ENCODE measurements at places on chromosomes 12 and 14. TPM values are rescaled to one million over a fixed set of nuclear protein-coding genes. Genes with fewer than 3 reads are reported as not detected.

MLF2 gene
- total RNA-seq = 172 TPM

- H3K27ac ChIP-seq = no peak overlapping the region
- H3K4me3 ChIP-seq = no peak overlapping the region
- peaks cover 66% of the 10 kb centered on the region for H3K27me3 ChIP-seq
- peaks cover 4% of the 10 kb centered on the region for H3K36me3 ChIP-seq
- peaks cover 9% of the 10 kb centered on the region for H3K4me1 ChIP-seq
- DNase-seq = no peak
Observed at GRCh38 chr12:114680604-114681069, 3.3 kb downstream of the TBX3 start.

DNA sequence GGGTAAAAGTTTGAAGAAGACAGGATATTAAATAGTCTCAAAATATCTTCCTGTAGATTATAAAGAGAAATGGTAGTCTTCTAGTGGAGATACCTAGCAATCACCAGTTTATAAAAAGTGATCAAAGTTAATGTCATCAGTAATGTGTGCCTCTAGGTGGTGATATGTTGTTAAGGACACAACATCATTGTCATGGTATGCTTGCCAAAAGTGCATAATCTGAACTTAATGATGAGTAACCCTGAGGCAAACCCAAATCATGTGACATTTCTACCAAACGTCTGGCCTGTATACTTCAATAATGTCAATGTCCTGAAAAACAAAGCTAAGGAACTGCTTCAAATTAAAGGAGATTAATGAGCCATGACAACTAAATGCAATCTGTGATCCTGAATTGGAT, 214.7 kb downstream of the PHLDA1 start:
- H3K4me1 ChIP-seq = peaks cover 8% of the 10 kb centered on the region
- H3K27ac ChIP-seq = no peak overlapping the region
- DNase-seq = no peak
- no peak overlapping the region for H3K4me3 ChIP-seq
- no peaks in the 10 kb centered on the region for H3K36me3 ChIP-seq

GRCh38 chr14:38238878-38239277, 17.0 kb downstream of the CLEC14A start:
- no peak overlapping the region for H3K27ac ChIP-seq
- peaks cover 2% of the 10 kb centered on the region for H3K27me3 ChIP-seq
- H3K4me3 ChIP-seq = no peak overlapping the region
- DNase-seq = no peak

DNA sequence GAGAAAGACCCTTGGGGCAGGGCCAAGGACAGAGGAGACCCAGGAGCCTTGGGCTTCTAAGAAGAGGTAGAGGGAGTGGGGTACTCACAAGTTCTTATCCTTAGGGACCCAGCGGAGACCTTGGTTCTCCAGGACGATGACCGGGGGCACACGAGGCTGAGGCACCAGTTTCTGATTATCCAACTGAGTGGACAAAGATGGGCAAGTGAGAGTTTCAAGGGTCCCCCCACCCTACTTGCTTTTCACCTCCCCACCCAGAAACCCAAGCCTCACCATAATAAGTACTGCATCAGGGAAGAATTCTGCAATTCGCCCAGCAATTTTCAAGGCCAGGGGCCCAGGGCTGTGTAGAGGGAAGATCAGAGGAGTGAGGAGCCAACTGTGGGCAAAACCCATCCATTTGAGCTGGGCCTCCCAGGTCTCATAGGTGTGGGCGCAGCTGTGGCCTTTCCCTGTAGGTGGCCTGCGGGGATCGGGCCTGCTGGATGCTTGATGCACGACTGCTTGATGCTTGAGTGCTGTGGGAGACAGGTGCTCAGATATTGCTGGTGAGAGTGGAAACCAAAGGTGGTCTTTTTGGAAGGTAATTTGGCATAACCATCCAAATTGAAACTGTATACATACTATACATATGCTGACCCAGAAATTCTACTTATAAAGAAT, 2.0 kb downstream of the EMC9 start:
- H3K36me3 ChIP-seq = peaks cover 65% of the 10 kb centered on the region
- H3K27ac ChIP-seq = peak overlapping the region; percentile 56
- H3K4me3 ChIP-seq = peak overlapping the region; percentile 91
- peaks cover 51% of the 10 kb centered on the region for H3K4me1 ChIP-seq
- no peak for DNase-seq
- H3K27me3 ChIP-seq = no peaks in the 10 kb centered on the region

DNA sequence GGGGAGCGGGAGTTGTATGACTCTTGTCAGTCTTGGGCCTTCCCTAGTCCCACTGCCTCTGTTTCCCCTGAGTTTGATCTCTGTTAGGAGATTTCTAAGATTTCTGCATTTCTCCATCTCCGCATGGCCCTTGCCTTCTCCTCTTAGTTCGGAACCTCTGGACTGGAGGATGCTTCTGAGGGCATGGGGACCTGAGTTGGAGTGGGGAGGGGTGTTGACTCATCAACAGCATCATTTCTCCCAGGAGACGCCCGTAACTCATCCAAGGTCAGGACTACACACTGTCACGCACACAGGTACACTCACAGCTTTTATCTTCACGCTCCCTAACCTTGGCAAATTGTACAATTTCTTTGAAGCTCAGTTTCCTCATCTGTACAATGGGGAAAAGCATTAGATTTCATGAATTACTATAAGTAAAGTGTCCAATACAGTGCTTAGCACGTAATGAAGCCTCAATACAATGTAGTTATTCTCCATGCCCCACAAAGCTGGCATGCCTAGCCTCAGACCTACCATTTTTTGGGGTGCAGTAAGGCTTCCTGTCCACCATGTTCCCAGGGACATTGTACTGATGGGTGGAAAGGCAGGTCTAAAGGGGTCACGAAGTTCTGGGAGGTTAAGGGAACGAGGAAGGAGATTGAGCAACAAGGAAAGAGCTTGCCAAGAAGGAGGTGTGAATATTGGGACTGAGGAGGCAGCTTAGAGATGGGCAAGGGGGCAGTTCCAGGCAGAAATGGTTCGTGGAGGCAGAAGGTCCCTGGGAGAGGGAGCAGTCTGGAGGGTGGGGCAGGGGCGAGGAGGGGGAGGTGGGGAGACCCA, 600 bp upstream of the LAG3 start:
- no peak for DNase-seq
- H3K27ac ChIP-seq = peak overlapping the region; percentile 90
- peaks cover 63% of the 10 kb centered on the region for H3K4me1 ChIP-seq
- peaks cover 75% of the 10 kb centered on the region for H3K36me3 ChIP-seq

NRXN3 gene
- 0.07 TPM for total RNA-seq

GRCh38 chr14:75295491-75296345, 17.1 kb downstream of the FOS start:
- peak overlapping the region; percentile 84 for H3K4me3 ChIP-seq
- peaks cover 24% of the 10 kb centered on the region for H3K4me1 ChIP-seq
- DNase-seq = peak; percentile 67
- H3K27ac ChIP-seq = peak overlapping the region; percentile 67

DNA sequence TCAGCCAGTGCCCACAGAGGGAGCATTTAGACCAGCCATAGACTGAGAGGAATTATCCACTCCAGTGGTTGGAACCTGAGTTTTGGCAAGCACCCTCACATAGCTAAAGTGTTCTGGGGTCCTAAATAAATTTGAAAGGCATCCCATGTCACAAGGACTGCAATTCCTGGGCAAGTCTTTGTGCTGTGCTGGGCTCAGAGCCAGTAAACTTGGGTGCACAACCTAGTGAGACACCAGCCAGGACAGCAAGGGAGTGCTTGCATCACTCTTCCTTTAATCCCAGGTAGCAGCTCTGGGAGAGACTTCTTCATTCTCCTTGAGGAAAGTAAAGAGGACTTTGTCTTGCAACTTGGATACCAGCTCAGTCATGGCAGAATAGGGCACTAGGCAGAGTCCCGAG, 142.0 kb upstream of the FSCB start:
- no peaks in the 10 kb centered on the region for H3K27me3 ChIP-seq
- DNase-seq = no peak
- H3K4me3 ChIP-seq = no peak overlapping the region
- H3K4me1 ChIP-seq = no peaks in the 10 kb centered on the region

- H3K4me1 ChIP-seq = no peaks in the 10 kb centered on the region
- no peak overlapping the region for H3K27ac ChIP-seq
- H3K27me3 ChIP-seq = peaks cover 4% of the 10 kb centered on the region
- DNase-seq = no peak
Observed at GRCh38 chr14:59691266-59691665, 114.7 kb upstream of the CCDC175 start.

GRCh38 chr12:75944097-75944904, 87.3 kb downstream of the PHLDA1 start:
- H3K36me3 ChIP-seq = peaks cover 4% of the 10 kb centered on the region
- H3K4me1 ChIP-seq = peaks cover 32% of the 10 kb centered on the region
- H3K27me3 ChIP-seq = no peaks in the 10 kb centered on the region
- peak overlapping the region; percentile 97 for H3K27ac ChIP-seq

DNA sequence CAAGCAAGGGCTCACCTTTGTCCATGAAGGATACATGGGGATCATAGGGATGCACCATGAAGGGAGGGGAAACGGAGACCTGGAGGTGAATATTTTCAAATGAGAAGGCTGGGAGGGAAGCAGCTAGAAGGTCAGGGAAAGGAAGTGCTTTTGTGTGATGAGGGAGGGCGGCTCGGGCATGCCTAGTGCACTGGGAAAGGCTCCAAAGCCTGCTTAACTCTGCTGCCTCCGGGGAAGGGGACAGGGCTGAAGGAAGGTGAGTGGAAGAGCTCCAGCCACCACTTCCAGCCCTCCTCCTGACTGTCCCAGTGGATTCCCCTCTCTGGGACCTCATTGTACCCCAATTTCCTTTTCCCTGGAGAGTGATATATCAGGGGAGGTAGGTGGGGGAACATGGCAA, 149.4 kb upstream of the PRMT8 start:
- H3K4me1 ChIP-seq = no peaks in the 10 kb centered on the region
- peaks cover 9% of the 10 kb centered on the region for H3K27me3 ChIP-seq
- H3K4me3 ChIP-seq = no peak overlapping the region
- H3K36me3 ChIP-seq = no peaks in the 10 kb centered on the region
- no peak for DNase-seq

ZNF891 gene
- total RNA-seq = 2.0 TPM

GRCh38 chr14:100062590-100062989, 2.6 kb upstream of the EVL start:
- no peak for DNase-seq
- no peaks in the 10 kb centered on the region for H3K27me3 ChIP-seq
- H3K36me3 ChIP-seq = peaks cover 17% of the 10 kb centered on the region
- peak overlapping the region; percentile 71 for H3K4me3 ChIP-seq

GRCh38 chr12:121278169-121279070, 18.1 kb downstream of the CAMKK2 start:
- H3K4me1 ChIP-seq = peaks cover 7% of the 10 kb centered on the region
- H3K27ac ChIP-seq = no peak overlapping the region
- H3K27me3 ChIP-seq = no peaks in the 10 kb centered on the region
- no peak for DNase-seq
- peaks cover 28% of the 10 kb centered on the region for H3K36me3 ChIP-seq
- no peak overlapping the region for H3K4me3 ChIP-seq

GRCh38 chr12:113929312-113929989, 36.7 kb downstream of the RBM19 start:
- peaks cover 51% of the 10 kb centered on the region for H3K36me3 ChIP-seq
- H3K4me1 ChIP-seq = peaks cover 18% of the 10 kb centered on the region
- H3K27me3 ChIP-seq = no peaks in the 10 kb centered on the region
- no peak overlapping the region for H3K4me3 ChIP-seq
- peak overlapping the region; percentile 0 for H3K27ac ChIP-seq

- H3K36me3 ChIP-seq = no peaks in the 10 kb centered on the region
- DNase-seq = no peak
- H3K4me3 ChIP-seq = no peak overlapping the region
- H3K4me1 ChIP-seq = peaks cover 10% of the 10 kb centered on the region
- peaks cover 2% of the 10 kb centered on the region for H3K27me3 ChIP-seq
Observed at GRCh38 chr12:52285851-52286530, 5.3 kb downstream of the KRT81 start.

DNA sequence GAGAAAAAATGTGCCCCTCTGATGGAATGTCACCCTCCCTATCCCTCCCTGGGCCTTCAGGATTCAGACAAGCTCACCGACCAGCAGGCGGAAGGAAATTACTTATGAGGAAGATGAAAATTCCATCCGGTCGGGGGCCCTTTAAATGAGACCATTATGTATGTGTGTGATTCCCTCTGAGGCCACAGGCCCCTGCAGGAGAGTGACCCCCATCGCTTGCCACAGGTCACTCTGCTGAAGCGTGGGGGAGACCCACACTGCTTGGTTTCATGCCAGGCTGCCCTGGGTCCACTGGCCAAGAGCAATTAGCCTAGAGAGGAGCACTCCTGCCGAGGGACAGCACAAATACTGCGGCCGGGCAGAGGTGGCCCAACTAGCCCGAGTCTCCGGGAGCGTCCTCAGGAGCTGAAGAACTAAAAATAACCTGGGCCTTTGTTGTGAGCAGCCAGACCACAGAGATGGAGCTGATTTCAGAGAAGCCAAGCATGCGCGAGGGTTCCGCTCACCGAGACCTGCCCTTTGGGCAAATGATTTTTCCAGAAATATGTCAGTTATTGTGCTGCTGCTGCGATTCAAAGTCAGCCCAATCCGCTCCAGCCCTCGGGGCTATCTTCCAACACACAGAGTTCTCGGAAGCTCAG, 276.4 kb downstream of the DPF3 start:
- no peak overlapping the region for H3K4me3 ChIP-seq
- no peaks in the 10 kb centered on the region for H3K4me1 ChIP-seq
- DNase-seq = peak; percentile 6
- no peaks in the 10 kb centered on the region for H3K36me3 ChIP-seq
- peaks cover 37% of the 10 kb centered on the region for H3K27me3 ChIP-seq

GALNT8 gene
- total RNA-seq = 1.2 TPM

- no peaks in the 10 kb centered on the region for H3K36me3 ChIP-seq
- H3K4me1 ChIP-seq = no peaks in the 10 kb centered on the region
- no peak overlapping the region for H3K27ac ChIP-seq
Observed at GRCh38 chr14:53751650-53752049, 205.0 kb downstream of the BMP4 start.

- no peaks in the 10 kb centered on the region for H3K27me3 ChIP-seq
- H3K4me1 ChIP-seq = no peaks in the 10 kb centered on the region
- DNase-seq = no peak
- H3K27ac ChIP-seq = no peak overlapping the region
- H3K4me3 ChIP-seq = no peak overlapping the region
Observed at GRCh38 chr12:114746297-114747011, 62.5 kb upstream of the TBX3 start.

GRCh38 chr12:92603741-92604432, 98.9 kb upstream of the PLEKHG7 start:
- H3K36me3 ChIP-seq = peaks cover 23% of the 10 kb centered on the region
- peak overlapping the region; percentile 88 for H3K27ac ChIP-seq
- H3K27me3 ChIP-seq = no peaks in the 10 kb centered on the region
- no peak for DNase-seq
- no peak overlapping the region for H3K4me3 ChIP-seq

- H3K27ac ChIP-seq = peak overlapping the region; percentile 70
- no peaks in the 10 kb centered on the region for H3K27me3 ChIP-seq
- H3K4me1 ChIP-seq = peaks cover 29% of the 10 kb centered on the region
- no peak for DNase-seq
- H3K4me3 ChIP-seq = no peak overlapping the region
Observed at GRCh38 chr12:712172-712863, 40.1 kb upstream of the WNK1 start.

- no peak overlapping the region for H3K27ac ChIP-seq
- no peak for DNase-seq
- no peaks in the 10 kb centered on the region for H3K36me3 ChIP-seq
- H3K4me3 ChIP-seq = no peak overlapping the region
- no peaks in the 10 kb centered on the region for H3K4me1 ChIP-seq
- no peaks in the 10 kb centered on the region for H3K27me3 ChIP-seq
Observed at GRCh38 chr12:119183942-119184695, 5.4 kb downstream of the HSPB8 start.

All from activated T-helper 2 cell treated with anti-CD3 and anti-CD28 coated beads, Interferon-gamma antibody, Interleukin-2, Interleukin-4, amounts not matched to agents 10 μg/mL and 5 μg/mL and 100 μg/mL, durations not matched to agents 14 hours and 24 hours and 36 hours (primary cell).